ENCODE measurements at places on chromosomes 6 and 20.
A peak's percentile ranks its signal among the peaks of the same experiment; 100 is the strongest.

GRCh38 chr6:39765508-39766065, 26.6 kb upstream of the DAAM2 start:
- DNase-seq: peak; percentile 28

DNA sequence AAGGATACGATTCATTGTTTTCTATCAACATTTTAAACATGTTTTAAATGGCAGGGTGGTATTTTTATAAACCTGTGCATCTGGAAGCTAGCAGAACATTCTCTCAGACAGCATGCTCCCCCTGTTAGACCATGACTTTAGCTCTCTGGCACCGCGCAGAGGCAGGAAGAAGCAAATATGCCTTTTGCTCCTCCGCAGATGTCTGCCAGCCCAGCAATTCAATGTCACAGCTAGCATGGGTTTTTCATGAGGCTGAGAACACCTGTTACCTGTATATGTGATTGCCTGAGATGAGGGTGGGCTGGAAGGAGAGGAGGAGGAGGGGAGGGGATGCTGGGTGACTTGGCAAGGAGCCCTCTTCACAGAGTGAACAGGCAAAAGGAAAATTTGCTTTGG, 6.7 kb downstream of the MTCH1 start:
- peak; percentile 23 for DNase-seq

GRCh38 chr20:62771396-62772102, 24.7 kb upstream of the MRGBP start:
- DNase-seq: no peak

- no peak for DNase-seq
Observed at GRCh38 chr6:106048336-106048735, 37.8 kb upstream of the PRDM1 start.

DNA sequence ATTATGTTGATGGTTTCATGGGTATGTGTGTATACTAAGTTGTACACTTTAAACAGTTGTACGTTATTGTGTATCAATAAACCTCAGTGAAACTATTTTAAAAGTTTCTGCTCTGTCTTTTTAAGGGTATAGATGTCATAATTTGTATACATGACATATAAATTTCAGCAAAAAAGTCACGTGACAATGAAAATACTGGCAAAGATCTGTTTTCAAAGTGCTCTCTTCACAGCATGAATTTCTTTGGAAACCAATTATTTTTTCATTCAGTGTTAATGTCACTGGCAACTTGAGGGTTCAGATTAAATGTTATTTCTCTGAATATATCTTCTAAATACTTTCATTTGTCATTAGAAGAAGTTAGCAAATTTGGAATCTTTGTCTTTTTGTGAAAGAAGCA, 91.7 kb upstream of the C6orf118 start:
- no peak for DNase-seq

- no peak for DNase-seq
Observed at GRCh38 chr6:123007885-123008284, 11.8 kb downstream of the CLVS2 start.

GRCh38 chr20:60097285-60097684, 139.1 kb downstream of the CDH26 start:
- no peak for DNase-seq

DNA sequence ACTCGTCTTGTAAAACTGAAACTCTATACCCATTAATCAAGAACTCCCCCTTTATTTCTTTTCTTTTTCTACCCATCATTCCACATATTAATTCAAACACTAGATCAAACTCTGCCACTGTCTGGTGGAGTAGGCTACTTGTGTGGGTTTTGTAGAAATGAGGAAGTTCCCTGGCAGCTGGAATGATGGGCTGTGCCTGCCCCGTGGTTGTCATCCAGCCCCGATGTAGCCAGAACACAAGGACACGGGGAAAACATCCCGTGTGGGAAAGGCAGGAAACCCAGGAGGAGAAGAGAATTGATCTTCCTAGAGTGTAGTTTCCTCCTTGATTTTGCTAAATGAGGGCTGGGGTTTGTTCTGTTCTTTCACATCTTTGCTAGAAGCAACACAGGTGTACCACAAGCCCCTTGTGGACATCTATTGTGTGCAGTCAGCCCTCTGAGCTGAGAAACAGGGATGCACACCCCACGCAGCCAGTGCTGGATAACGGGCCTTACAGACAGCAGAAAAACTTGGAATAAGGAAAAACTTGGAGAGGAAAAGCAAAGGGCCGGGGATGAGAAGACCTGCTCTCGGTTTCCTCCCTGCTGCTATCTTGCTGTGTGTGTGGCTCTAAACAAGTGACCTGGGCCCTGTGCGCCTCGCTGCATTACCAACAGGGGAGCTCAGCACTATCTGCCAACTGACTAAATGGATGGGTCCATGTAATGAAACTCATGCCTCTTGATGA, 88.0 kb downstream of the SCML4 start:
- DNase-seq: no peak

DNA sequence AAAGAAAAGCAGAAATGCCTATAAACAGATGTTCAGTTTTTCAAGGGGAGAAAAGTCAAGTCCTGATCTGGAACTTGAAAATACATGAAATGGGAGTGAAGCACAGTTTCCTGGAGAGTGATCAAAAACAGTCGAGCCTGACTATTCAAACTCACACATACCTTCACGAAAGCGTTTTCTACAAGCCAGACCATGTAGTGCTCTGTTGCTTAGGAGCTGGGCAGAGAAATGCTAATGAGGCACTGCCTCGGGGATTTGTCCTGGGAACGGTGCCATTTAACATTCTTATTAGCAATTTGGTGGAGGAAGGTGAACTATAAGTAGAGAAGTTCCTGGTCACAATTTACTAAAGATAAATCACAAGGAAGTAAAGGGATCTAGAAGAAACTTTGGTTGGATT, 5.9 kb downstream of the NHSL1 start:
- peak; percentile 92 for DNase-seq

DNA sequence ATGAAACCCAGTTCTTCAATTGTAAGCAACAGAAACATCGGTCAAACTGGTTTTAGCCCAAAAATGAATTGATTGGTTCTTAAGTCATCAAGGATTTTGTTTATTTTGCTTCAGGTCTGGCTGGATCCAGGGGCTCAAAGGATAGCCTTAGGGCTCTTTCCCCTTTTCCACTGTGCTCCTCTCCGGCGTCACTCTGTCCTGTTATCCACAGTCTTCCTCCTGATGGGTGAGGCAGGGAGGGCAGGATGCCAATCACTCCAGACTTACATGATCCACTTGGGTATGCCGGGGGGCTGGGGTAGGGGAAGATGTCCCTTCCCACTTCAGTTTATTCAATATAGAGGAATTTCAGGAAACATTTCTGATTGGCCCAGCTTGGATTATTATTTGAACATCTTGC, 40.0 kb downstream of the PLAGL2 start:
- no peak for DNase-seq

- DNase-seq: no peak
Observed at GRCh38 chr6:23073821-23074220, 504.5 kb downstream of the HDGFL1 start.

GRCh38 chr6:3566812-3567211, 110.0 kb upstream of the SLC22A23 start:
- DNase-seq: no peak

DNA sequence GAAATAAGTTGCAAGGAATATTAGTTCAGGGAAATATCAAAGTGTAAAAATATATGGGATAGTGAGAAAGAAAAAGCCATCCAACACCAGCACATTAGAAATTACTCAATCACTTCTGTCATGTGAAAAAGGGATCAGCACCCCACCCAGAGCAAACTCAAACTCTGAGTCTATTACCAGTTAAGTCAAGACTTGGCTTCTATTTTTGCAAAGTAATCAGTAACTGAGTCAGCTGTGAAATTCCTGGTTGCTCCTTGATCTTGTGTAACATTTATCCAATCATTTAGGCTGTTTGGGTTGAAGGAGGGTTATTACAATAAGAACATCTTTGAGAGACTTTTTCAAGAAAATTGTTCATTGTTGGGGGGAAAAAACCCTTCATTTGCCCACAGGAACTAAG, 51.2 kb downstream of the SLC22A23 start:
- peak; percentile 49 for DNase-seq

GRCh38 chr6:3379482-3380060, 77.3 kb downstream of the SLC22A23 start:
- no peak for DNase-seq

DNA sequence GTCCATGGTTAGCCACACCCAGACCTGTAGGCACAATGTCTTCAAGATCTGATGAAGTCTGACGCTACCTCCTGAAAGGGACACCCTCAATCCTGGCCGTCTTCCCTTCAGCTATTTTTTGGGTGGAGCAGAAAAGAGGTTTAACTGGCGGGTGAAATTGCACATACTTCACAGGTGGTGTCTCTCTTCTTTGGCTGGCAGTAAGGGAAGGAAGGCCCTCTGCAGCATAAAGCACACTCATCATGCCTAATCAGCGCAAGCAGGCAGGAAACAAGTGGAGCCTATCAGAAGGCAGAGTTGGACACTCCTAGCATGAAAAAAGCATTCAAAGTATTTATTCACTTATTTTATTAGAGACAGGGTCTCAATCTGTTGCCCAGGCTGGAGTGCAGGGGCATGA, 32.9 kb downstream of the PNLDC1 start:
- no peak for DNase-seq

DNA sequence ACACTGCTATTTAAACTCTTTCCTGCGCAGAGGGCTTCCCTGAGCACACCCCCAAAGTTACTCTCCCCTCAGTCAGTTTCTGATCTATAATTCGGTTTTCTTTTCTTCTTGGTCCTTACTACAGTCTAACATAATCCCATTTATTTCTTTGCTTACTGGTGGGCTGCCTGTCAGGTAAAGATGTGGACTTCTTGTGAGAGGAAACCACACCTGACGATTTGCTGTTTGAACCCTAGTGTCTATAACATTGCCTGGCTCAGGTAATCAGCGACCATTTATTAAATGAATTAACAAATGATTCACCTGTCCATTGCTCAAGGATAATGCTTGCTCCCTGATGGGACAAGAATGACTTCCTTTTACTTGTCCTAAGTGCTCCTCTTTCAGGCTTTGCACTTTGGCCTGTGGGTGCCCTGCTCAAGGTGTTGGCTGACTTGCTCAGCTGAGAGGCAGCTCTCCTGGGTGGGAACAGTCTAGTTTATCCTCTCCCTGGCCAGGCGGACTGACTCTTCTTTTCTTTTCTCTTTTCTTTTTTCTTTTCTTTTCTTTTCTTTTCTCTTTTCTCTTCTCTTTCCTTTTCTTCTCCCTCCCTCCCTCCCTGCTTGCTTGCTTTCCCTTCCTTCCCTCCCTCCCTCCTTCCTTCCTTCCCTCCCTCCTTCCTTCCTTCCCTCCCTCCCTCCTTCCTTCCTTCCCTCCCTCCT, 233.1 kb downstream of the BCAS1 start:
- DNase-seq: no peak

DNA sequence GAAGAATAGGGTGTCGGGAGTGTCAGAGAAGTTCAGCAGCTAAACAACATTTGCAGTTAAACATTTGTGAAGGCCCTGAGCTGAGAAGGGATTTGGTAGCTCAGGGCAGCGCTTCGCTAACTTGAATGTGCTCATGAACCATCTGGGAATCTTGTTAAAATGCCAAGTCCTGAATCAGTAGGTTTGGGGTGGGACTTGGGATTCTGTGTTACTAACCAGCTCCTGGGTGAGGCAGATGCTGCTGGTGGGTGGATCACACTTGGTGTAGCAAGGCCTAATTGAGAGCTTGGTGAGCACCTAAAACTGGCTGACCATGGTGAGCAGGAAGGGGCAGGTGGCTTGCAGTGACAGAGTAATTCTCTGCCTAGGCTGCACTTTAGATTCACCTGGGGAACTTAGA, 5.9 kb downstream of the PTPRA start:
- peak; percentile 65 for DNase-seq

GRCh38 chr6:11085758-11086435, 7.7 kb upstream of the SMIM13 start:
- DNase-seq: no peak

DNA sequence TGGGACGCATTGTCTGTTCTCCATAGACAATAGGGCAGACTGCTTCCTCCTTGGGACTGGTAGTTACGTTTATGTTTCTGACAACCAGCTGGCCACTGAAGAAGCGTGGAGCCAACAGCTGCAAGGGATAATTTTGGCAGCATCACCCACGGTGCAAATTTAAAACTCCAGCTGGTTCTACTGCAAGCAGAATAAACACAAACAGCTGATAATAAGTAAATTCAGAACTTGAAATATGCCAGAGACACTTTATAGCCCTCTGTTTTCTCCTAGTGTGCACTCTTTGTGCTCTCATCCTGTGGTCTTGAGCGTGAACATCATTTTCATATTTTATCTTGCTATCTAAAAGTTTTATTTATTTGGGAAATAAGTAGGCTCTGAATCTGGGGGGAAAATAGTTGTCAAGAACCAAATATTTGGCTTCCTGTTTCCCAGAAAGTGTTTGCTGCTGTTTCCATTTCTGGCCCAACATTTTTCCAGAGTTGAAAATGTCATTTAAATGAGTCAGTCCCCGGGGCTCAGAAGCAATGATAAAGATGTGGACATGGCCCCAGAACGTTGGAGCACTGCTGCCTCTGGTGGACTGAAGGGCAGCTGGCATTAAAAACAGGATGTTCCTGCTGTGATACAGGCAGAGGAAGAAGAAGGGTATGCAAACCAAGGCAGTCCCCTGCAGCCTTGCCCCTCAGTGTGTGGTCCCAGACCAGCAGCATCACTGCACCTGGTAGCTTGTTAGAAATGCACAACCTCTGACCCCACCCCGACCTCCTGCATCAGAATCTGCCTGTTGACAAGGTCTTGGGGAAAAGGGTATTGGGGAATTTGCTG, 12.5 kb upstream of the THBD start:
- DNase-seq: peak; percentile 70

DNA sequence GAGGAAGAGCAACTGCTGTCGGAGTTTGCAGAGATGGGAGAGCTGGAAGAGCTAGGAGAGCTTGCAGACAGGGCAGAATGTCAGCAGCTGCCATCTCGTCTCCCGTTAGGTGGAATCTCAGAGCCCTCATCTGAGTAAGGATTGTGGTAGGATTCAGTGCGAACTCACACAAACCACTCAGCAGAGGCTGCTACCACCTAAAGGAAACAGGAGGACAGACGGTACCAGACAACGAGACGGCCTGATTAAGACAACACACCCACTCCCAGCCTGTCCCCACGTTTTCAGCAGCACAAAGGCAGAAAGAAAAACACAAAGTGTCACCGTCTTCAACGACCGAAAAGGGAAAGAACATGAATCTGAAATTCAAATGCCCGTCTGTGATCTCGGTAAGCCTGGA, 4.1 kb downstream of the LEMD2 start:
- no peak for DNase-seq

Data from kidney tubule cell (primary cell).